ENCODE measurements at places on chromosomes 4 and X.

DNA sequence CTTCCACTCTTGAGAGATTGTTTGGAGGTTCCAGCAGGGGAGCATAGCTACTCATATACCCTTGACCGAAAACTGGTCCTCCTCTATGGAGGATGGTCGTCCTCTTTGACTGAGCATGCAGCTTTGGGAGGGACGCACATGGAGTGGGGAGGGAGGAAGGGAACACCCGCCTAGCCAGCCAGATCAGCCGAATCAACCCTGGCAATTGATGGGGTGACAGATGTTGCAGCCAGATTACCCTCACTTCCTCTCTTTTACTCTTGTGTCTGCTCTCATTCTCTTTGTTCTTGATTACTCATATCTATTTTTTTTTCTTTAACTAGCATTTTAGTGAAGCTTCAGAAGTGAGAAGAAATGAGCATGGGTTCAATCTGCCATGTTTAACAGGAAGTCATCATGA, 19.6 kb downstream of the MGST2 start:
- DNase-seq: no peak

DNA sequence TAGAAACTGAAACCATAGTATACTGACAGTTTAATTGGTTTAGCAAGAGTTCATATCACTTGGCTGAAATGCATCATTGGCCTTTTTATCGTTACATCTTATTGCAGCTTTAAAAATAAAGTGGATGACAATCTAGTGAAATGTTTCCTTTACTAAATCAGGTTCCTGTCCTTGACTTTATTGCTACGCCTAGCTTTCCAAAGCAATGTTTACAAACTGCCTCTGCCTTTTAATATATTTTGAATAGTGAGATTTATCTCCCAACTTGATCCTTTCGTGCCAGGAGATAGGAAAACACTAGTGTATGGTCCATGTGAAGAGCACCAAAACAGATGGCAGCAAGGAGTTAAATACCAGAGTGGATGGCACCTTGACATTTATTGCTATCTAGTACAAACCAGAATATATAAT, 67.0 kb downstream of the GPC3 start:
- no peak for DNase-seq

DNA sequence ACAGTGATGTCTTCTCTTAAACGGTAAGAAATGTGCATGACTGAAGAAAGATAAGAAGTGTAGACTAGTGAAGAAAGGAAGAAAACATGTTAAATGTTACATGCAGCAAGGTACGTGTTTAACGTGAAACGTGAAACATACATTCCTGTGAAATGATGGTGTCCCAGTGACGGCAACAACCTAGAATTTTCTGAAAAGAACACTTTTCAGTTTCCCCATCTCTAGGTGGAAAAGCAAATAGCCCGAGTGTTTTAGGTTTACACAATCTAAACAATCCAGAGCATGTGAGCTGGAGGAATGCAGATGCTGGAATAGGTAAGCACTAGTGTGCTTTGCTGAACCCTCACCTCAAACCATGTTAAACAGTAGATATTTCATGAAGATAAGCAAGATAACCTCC, 60.7 kb downstream of the CLNK start:
- DNase-seq: no peak

DNA sequence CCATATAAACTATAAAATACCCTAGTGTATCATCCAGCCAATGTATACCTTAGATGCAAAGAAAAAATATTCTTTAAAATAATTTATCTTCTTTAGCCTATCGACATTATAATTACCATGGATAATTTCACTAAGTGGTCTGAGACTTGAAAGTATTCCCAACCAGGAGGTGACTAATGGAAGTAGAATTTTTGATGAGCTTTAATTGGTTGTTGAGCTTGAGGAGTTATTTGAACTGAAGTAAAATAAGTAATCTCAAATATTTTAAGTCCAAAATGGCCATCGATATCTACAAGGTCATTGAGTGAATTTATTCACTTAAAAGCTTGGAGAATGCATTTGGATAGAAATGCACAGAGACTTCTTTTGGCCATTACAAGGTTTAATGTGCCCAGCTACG, 436.2 kb downstream of the TLL1 start:
- no peak for DNase-seq

DNA sequence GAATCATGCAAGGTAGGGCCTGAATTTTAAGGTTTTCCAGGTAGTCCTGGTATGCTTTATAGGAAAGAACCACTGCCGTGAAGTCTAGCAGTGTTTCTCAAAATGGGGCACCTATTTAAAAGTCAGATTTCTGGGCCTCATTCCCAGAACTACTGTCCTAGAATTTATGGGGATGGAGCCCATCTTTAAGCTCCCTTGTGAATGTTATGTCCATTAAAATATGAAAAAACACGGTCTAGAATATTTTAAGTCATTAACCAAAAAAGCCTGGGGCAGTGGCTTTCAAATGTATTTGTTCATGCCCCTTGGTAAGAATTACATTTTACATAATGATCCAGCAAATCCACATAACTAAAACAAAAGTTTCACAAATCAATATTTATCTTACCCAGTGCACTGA, 35.4 kb downstream of the GK start:
- DNase-seq: no peak

- no peak for DNase-seq
Observed at GRCh38 chrX:30060718-30061117, 154.6 kb upstream of the MAGEB2 start.

DNA sequence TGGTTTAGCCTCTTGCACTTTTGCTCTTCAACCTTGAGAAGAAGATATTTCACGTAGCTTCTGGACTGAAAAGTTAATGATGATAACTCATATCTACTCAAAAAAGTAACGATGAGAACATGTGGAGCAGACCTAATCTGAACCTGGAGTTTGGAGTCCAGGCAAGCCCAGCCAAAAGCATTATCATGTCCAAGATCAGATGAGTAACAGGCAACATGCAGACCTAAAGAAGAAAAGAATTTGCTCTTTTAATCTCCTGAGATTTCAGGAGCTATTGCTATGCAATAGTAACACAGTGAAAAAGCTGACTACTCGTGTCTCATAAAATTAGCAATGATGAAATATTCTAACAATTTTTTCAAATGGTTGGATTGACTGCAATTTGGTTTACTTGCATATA, 21.8 kb upstream of the PPA2 start:
- DNase-seq: no peak

DNA sequence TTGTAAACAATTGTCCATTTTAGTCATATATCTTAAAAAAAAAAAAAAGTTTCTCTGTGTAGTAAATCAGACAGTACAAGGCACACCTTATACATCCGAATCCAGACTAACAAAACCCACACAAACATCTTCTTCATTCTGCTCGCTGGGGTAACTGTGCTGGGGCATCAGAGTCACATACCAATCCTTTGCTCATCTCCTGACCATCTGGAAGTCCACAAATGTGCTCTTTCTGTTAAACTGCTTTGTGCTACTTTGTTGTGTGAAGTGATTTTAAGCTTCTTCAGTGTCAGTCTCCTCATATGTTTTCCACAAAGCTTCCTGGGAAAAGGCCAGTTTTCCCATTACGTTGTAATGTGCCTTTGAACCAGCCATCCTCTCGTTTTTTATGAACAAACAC, 86.2 kb upstream of the CBR4 start:
- DNase-seq: no peak

DNA sequence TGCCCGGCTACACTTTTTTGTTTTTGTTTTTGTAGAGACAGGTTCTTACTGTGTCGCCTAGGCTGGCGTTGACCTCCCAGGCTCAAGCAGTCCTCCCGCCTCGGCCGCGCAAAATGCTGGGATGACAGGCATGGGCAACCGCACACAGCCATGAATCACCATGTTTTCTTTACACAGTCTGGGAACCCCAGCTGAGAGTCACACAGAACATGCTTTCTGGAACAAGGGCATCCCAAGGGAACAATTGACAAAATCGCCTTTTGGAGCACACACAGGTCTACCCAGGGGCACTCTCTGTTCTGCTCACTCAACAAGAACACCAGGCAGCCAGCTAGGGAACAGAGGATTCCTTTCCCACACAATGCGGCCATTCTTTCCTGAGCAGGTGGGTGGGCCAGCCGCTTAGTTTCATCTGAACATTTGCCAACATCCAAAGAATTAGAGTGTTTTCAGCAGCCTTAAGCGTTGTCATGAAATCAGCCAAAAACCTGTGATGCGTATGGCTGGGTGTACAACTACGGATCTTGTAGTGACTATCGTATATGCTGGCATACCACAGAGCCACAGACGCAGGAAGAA, 15.7 kb downstream of the PRKX start:
- no peak for DNase-seq

- no peak for DNase-seq
Observed at GRCh38 chrX:5163663-5164062, 1065.0 kb downstream of the NLGN4X start.

- no peak for DNase-seq
Observed at GRCh38 chrX:103396186-103396585, 19.8 kb downstream of the BEX3 start.

- DNase-seq: no peak
Observed at GRCh38 chr4:69518538-69519198, 23.0 kb upstream of the UGT2B4 start.

- no peak for DNase-seq
Observed at GRCh38 chr4:110059556-110060191, 138.7 kb downstream of the ELOVL6 start.

DNA sequence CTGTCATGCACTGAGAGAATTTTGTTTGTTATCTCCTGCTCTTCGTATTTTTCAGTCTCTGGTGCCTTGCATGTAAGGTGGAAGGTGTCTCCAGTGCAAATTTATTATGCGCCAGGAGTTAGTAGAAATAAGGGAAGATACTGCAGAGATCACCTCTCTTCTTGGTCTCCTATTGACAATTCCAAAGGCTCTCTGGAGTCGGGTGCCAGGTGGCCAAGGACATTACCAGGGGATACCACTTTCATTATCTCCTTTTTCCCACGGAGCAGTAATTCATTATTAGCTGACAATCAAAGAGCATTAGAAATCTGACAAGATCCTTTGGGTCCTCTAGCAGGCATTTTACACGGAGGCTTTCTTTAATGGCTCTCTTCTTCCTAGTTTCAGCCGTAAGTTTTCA, 26.0 kb downstream of the ADD1 start:
- no peak for DNase-seq

DNA sequence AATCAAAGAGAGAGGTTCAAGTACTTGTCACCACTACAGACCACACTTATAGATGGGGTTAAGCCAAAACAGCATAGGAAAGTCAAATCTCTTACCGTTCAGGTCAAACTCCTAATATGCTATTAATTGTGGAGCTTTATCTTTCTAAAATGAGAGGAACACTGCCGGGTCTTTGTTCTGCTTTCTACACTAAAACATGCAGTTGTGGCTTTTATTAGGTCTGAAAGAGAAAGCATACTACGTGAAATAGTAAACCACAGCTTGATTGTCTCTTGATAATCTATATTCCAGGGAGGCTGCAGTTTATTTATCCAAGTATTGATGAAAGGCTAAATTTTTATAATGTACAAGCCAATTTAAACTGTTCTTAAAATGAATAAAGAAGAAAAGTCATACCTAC, 12.3 kb upstream of the INPP4B start:
- no peak for DNase-seq

- DNase-seq: no peak
Observed at GRCh38 chr4:36337665-36338185, 56.3 kb downstream of the DTHD1 start.

DNA sequence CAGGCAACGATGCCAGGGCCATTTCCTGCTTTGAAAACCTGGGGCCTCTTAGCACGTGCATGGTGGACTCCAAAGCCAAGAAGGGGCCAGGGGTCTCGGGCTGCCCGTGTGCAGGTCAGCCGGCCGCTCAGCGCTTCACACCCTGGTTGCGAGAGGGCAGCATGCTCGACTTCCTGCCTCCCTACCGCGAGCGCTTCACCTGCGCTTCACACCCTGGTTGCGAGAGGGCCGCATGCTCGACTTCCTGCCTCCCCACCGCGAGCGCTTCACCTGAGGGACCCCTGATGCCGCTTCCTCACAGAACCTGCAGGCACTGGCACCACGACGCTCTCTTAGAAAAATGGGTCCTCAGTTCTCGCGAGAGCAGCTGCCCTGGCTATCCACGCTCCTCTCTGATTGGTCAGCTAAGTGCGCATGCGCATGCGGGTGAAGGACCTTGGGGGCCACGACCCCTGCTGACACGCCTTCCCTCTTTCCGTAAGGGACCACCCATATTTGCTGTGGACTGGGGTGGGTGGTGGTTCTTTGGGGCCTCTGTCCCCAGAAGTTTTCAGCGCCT, at the start of gene FAM9A:
Gene FAM9A (minus strand): TSS at position 343 of the 559 bp plus-strand sequence. CDS start 1,212 bp downstream, outside the sequence.
- DNase-seq: no peak

DNA sequence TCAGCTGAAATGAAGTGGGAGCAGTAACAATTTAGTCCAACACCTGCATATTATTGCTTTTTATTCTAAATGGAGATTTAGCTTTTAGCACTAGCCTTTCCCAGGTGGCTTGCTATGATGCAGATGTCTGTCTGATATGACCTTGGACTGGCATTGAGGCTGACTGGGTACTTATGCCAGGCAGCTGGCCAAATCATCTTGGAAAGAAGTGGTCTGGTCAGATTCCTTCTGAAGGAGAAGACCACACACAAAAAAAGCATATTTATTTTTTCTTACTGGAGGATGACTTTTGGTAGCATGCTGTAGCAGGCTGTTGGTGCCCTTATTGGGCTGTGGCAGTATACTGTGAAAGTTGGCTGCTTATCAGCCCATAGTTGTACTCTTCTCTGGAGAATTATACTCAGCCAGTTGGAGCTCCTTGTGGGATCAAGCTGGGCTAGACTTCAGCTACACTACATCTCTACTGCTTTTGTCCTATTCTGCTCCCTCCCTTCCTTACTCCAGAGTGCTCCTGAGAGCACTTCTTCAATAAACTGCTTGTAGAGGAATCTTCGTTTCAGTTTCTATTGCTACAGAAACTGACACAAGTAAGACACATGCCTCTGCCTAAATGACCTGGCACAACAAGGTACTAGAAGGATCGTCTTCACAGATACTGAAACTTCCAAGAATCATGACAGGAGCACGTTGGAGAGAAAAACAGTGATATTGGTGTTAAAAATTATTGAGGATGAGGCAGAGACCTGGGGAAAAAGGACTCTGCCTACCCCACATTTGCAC, 196.8 kb upstream of the RPS6KA3 start:
- DNase-seq: no peak

- no peak for DNase-seq
Observed at GRCh38 chr4:89344571-89344970, 37.0 kb upstream of the GPRIN3 start.

- DNase-seq: no peak
Observed at GRCh38 chrX:103530545-103530944, 11.3 kb upstream of the RAB40A start.

GRCh38 chr4:14518136-14518535, 484.1 kb upstream of the CPEB2 start:
- DNase-seq: no peak

GRCh38 chrX:131792356-131792749, 230.7 kb upstream of the STK26 start:
- peak; percentile 87 for DNase-seq

DNA sequence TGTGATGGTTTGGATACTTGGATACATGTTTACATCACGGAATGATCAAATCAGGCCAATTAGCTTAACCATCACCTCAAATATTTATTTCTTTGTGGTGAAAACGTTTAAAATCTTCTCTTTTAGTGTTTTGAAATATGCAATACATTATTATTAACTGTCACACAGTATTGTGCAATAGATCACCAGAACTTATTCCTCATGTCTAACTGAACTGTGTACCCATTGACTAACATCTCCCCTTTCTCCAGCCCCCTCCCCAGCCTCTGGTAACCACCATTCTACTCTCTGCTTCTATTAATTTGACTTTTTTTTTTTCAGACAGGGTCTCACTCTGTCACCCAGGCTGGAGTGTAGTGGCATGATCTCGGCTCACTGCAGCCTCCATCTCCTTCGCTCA, 471.9 kb downstream of the BCOR start:
- DNase-seq: no peak

- no peak for DNase-seq
Observed at GRCh38 chr4:175745329-175745728, 66.7 kb downstream of the GPM6A start.
